ENCODE measurements at places on chromosomes 2 and 18. TPM values are rescaled to one million over a fixed set of nuclear protein-coding genes. Genes with fewer than 3 reads are reported as not detected.

DNA sequence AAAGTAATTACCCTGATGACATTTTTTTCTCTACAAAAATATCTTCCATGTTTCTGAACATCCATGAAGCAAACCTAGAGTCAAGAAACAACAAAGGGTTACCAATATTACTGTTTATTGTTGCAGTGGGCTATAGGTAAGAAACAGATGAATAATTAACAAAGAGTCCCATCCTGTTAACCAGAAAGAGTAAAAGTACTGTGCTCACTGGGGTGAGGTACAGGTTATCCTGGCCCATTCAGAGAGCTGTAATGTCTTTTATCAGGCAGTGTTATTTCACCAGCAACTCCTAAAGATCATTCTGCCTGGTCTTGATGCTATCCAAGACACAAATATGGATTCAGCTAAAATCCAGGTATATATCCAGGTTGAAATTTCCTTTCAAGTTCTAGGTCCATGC is 754.9 kb downstream of the SATB2 start:
- no peak for DNase-seq

The COL3A1 gene
- total RNA-seq: 72.7 TPM

The CXXC1 gene
- 32.8 TPM for total RNA-seq

The LMAN2L gene
- total RNA-seq: 26.2 TPM

- no peak for DNase-seq
Measured at GRCh38 chr2:142857256-142858164, 20.0 kb upstream of the KYNU start.

- no peak for DNase-seq
Measured at GRCh38 chr2:210480764-210481163, 4.2 kb upstream of the LANCL1 start.

The RSAD2 gene
- 3.3 TPM for total RNA-seq

The MRPS5 gene
- total RNA-seq: 77.2 TPM

The KDM3A gene
- 29.5 TPM for total RNA-seq

- no peak for DNase-seq
Measured at GRCh38 chr2:158178646-158179045, 77.0 kb downstream of the UPP2 start.

The IFIH1 gene
- total RNA-seq: 6.0 TPM

GRCh38 chr2:148391324-148391723 is 253.2 kb upstream of the EPC2 start:
- DNase-seq: no peak

The EVA1A gene
- total RNA-seq: 0.84 TPM

The TFPI gene
- total RNA-seq: 33.6 TPM

The TCF23 gene
- total RNA-seq: 0.16 TPM

The PAIP2B gene
- 64.9 TPM for total RNA-seq

- DNase-seq: no peak
Measured at GRCh38 chr2:241632478-241633325, 4.3 kb downstream of the THAP4 start.

- peak; percentile 91 for DNase-seq
Measured at GRCh38 chr18:9708057-9708433, at the start of gene RAB31. Gene RAB31 (plus strand): TSS chr18:9708301. CDS start chr18:9708406, 105 bp downstream.

The NEMP2 gene
- total RNA-seq: 3.5 TPM

- no peak for DNase-seq
Measured at GRCh38 chr18:22790545-22791309, 142.4 kb upstream of the RBBP8 start.

The HOXD13 gene
- not detected for total RNA-seq

The AGAP1 gene
- total RNA-seq: 23.5 TPM

GRCh38 chr2:164714471-164714870 is 93.2 kb upstream of the GRB14 start:
- no peak for DNase-seq

DNA sequence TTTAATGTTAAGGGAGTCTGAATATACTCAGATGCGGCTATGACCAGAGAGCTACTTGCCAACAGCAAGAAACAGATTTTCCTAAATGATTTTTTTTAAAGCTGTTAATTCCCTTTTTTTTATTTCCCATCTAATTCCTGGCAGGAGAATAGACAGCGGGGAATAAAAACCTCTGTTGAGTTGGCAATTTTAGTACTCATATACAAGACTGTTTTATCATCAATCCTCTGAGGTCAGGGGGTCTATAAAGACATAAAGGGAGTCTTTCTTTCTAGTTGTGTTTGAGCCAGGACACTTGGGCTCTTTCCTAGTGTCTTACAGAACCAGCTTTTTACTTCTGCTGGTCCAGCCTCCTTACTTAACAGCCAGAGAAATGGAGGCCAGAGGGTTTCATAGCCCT is 29.4 kb downstream of the MAIP1 start:
- no peak for DNase-seq

DNA sequence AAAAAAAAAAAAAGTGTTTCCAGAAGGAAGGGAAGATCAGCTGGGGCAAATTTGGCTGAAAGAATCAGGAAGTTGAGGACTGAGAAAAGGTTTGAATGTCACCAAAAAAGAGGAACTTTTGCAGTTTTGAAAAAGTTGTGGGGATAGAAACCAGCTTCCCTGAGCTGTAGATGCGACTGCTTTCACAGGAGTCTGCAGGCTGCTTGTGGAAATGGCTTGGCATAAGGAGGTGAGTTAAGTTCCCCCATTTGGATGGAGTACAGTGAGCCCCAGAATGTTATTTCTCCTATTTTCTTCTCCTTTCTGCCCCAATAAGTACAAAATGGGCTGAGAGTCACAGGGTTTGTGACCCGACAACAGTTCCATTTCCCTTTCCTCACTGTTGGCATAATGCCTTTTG is 16.5 kb upstream of the ME2 start:
- no peak for DNase-seq

- DNase-seq: no peak
Measured at GRCh38 chr2:7915302-7916091, 766.4 kb upstream of the ID2 start.

GRCh38 chr2:165778653-165779451 is 15.2 kb downstream of the GALNT3 start:
- DNase-seq: no peak

- DNase-seq: no peak
Measured at GRCh38 chr2:10551496-10551895, 103.4 kb upstream of the ODC1 start.

DNA sequence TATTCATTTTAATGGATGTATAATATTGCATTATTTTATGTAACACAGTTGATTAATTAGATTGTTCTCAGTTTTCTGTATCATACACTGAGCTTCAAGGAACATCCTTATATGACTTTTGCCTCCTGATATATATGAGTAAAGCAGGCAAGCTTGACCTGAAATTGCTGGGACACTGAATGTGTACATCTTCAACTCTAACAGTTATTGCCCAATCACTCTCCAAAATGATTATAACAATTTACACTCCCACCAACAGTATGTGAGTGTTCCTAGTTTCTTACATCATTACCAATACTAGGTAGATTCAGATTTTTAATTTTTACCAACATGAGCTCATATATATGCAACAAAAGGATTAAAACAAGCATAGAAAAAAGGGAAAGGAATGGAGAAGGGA is 379.4 kb downstream of the SETBP1 start:
- no peak for DNase-seq

GRCh38 chr2:105373895-105374401 is 24.9 kb downstream of the FHL2 start:
- DNase-seq: no peak

DNA sequence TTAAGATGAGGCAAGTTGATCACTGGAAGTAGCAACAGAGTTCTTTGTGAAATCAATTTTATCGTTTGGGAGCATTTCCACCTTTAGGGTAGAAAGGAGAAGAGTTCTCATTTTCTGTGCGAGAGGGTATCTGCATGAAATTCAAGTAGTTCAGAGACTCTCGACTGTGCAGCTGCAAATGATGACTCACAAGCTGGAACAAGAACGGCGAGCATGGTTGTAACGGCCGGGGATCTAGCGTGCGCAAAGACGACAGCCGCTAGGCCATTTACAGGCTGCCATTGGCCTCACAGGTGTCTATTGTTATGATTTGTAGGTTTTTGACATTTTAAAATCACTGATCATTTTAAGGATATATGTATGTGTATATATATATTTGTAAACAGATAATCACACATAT is 5.2 kb downstream of the KLHL29 start:
- DNase-seq: no peak

GRCh38 chr2:209579230-209579749 is 155.4 kb downstream of the MAP2 start:
- DNase-seq: peak; percentile 66

- no peak for DNase-seq
Measured at GRCh38 chr18:56197241-56197859, 441.0 kb downstream of the TXNL1 start.

DNA sequence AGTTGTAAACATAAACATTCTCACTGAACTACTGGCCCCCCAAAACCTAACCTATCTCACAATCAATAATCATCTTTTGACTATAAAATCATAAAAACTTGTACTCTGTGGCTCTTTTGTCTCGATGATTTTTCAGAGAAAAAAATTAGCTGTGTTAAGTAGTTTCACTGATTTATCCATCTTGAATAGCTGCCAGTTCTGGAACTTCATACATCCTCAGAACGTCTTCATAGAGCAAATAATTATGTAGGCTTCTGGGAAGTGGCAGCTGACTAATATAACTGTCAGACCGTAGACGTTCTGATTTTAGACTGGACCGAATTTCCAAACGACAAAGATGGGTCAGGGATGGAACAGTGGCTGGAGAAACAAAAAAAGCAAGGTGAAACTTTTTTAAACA is 97.3 kb upstream of the CHAC2 start:
- DNase-seq: no peak

DNA sequence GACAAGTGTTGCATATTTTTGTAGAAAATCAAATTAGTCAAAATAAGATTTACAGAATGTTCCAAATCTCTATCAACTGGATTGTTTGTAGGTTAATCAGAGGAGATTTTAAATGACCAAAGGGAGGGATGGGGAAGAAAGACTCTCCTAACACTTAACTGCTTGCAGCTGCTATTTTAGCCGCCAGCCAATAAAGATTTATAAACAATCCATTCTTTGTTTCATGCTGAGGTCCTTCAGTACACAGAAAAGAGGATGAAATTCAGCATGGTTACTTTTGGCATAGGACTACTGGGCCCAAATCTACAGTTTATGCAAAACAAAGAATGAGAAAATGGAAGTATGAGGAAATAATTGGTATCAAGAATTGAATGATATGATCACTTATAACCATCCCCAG is 86.4 kb upstream of the FN1 start:
- no peak for DNase-seq

DNA sequence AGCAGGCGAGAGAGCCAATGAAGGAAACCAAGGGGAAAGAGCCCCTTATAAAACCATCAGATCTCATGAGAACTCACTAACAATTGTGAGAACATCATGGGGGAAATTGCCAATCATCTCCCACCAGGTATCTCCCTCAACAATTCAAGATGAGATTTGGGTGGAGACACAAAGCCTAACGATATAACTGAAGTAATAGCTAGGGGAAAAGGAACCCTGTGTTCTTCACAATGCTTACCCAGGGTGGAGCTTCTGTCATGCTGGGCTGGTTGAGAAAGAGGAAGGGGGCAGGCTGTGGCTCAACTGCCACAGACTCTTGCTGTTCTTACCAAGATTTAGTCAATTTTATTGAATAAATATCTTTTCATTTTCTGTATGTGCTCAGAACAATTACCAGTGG is 392.1 kb upstream of the HS6ST1 start:
- DNase-seq: no peak

The ACADL gene
- 0.76 TPM for total RNA-seq

The LBX2 gene
- total RNA-seq: 0.43 TPM

The MAPRE2 gene
- 112 TPM for total RNA-seq

The EML6 gene
- total RNA-seq: 0.16 TPM

- DNase-seq: no peak
Measured at GRCh38 chr2:84486441-84487115, 27.5 kb upstream of the SUCLG1 start.

The RAB27B gene
- 0.08 TPM for total RNA-seq

DNA sequence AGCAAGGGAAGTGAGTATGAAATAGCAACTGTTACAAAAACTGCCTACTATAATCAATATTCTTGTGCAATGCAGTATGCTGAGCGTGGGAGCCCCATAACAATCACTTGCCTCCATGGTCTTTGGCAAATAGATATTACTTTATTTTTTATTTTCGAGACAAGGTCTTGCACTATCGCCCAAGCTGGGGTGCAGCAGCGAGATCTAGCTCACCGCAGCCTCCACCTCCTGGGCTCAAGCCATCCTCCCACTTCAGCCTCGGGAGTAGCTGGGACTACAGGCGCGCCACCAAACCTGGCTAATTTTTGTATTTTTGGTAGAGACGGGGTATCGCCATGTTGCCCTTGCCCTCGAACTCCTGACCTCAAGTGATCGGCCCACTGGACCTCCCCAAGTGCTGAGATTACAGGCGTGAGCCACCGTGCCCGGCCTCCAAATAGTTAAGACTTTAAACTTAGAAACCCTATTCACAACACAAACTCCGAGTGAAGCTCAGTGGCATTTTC is 1.2 kb upstream of the CCNT2 start:
- DNase-seq: no peak

Data from Right ventricle myocardium inferior (tissue), 1 donor.